Stimulated activated naive B cell treated with anti-CD40 and anti-IgM and Interleukin-4, amounts not matched to agents 10 μg/mL and 1 μg/mL and 100 μg/mL, for 72 hours (primary cell): ENCODE measurements at places on chromosomes 3 and 15.

DNA sequence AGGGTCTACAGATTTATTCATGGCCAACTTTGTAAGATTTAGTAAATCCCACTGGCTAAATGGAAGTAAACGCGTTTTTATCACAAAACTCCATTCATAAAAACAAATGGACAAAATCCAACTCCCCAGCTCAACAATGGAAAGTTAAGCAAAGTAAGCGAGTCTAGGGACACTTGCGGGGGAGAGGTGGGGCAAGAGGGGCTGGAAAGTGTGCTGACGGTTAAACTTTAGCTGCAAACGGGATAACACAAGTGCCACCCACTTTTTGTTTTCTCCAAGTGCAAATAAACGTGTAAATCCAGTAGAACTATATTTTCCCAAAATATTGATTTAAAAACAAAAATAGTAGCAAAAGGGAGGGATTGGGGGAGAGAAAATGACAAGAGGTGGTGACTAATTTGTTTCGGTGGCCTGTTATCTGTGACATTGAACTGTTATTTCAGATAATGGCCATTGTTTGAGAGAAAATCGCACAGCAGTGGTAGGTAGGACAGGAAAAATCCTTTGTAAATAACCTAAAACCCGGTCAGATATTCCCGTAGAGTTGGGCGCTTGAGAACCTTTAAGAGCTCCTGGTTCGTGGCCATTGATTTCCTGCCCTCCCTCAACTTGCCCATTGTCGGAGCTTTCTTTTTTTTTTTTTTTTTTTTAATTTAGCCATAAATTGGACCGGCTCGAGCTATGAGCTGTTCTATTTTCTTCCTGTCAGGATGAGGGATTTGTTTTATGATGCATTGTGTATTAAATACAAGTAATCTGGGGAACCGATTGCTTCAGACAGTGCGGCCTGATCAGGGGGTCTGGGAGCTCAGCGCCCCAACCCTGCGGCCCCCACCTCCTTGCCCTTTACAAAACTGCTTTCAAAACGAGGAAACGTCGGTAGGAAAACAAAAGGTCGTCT lies 514.8 kb downstream of the MECOM start:
- DNase-seq: no peak

GRCh38 chr3:113436809-113437208 lies 4.5 kb downstream of the CFAP44 start:
- no peak for DNase-seq

GRCh38 chr3:45479621-45480035 lies 91.3 kb downstream of the LARS2 start:
- DNase-seq: no peak

GRCh38 chr3:156488767-156489166 lies 66.2 kb downstream of the SSR3 start:
- no peak for DNase-seq
